NCI-H524 treated with DMSO at 0.1 percent for 48 hours (cell line): ENCODE measurements at places on chromosomes 11 and 22.

- no peak for DNase-seq
Measured at GRCh38 chr11:69727266-69727665, 23.4 kb upstream of the FGF19 start.

GRCh38 chr22:25112538-25113253 lies 87.0 kb upstream of the CRYBB3 start:
- DNase-seq = no peak

DNA sequence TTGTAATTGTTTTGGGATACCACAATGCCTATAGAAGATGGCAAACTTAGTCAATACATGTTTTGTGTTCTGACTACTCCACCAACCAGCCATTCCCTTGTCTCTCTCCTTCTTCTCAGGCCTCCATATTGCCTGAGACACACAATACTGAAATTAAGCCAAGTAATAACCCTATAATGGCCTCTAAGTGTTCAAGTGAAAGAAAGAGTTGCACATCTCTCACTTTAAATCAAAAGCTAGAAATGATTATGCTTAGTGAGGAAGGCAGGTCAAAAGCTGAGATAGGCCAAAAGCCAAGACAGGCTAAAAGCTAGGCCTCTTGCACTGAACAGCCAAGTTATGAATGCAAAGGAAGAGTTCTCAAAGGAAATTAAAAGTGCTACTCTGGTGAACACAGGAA lies 318.7 kb downstream of the TTC28 start:
- no peak for DNase-seq

DNA sequence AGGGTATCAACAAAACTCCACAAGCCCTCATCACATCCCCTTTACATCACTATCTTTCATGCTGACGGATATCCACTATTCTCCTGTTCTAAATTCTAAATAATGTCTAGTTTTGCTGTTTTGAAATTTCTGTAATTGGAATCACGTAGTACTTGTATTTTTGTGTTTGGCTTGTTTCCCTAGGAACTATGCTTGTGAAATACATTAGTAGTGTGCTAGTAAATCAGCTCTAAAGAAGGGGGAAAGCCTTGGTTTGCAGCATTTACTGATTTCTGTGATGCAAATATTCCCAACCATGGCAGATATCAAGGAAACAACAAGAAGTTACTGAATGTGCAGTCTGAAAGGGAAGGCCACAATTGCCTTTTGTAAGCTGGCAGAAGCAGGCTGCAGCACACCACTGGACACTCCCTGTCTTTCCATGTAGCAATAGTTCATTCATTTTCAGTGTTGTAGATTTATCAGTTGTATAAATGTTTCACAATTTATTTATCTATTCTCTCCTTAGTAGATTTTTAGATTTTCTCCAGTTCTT lies 4.7 kb upstream of the FOLH1 start:
- no peak for DNase-seq

DNA sequence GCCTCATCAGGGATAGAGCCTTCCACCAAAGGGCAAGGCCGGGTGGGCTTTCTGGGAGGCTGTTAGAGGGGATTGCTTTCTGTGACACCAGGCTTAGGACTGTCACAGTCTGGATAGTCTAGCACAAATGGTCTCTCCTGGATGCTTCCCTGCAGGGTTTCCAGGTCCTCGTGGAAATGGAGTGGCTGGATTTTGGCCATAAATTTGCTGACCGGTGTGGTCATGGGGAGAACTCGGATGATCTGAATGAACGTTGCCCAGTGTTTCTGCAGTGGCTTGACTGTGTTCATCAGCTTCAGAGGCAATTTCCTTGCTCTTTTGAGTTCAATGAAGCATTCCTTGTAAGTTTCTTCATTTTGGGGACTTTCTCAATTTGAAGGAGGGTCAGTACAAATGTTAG lies 67.1 kb upstream of the HORMAD2 start:
- DNase-seq = no peak

- DNase-seq = no peak
Measured at GRCh38 chr11:116439361-116439677, 333.5 kb downstream of the BUD13 start.

- no peak for DNase-seq
Measured at GRCh38 chr22:33666279-33666960, 253.9 kb downstream of the LARGE1 start.

DNA sequence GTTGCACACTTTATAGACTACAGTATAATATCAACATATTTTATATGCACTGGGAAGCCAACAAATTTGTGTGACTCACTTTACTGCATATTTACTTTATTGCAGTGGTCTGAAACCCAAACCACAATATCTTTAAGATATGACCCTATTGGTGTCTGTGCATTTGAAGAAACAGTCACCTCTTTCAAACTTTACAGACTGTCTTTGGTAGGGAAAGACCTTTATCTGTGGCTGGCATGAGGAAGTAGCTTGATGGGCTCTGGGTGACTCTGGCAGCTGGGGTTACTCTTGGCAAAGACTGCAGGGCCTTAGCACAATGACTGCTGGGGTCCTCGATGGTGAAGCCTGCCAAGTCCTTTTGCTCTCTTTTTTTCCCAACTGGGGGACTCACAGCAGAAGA lies 21.3 kb upstream of the ABTB2 start:
- DNase-seq = no peak

DNA sequence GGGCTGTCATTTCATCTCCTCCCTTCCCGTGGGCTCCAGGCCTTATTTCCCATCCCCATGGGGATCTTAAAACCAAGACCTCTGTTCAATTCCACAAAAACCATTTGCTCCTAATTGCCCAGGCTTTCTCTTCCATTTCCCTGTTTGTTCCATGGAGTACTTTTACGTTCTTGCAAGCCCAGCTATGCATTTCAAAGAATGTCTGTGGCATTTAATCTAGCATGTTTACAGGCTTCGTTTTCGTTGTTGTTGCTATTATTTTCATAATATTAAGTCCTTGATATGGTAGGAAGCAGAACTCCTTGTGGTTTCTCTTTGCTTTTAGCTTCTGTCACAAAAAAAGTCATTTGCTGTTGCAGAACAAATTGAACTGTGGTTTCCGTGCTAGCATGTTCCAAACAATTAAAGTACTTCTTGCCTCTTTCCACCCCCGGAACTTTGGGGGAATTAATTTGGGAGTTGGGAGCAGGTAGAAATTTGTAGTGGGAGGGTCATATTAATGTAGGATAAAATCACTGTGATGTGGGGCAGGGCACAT lies 68.1 kb upstream of the SLC22A12 start:
- DNase-seq = no peak

- DNase-seq = no peak
Measured at GRCh38 chr11:38411149-38411548, 1813.1 kb upstream of the RAG2 start.

DNA sequence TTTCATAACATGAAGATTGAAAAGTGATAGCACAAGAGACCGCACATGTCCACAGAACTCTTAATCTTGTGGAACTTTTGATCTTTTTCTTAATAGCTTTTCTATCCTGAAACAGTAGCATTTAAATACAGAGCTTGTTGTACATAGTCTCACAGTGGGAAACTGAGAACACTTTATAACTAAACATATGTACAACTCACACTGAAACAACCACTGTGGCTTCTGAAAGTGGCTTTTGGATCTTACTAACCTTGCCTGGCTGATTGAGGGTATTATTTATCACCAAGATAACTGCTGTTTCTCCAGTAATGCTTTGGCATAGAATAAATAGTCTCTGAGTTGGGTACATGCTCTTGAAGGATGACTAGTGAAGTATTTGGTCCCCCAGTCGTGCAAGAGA lies 10.2 kb downstream of the BARX2 start:
- no peak for DNase-seq

DNA sequence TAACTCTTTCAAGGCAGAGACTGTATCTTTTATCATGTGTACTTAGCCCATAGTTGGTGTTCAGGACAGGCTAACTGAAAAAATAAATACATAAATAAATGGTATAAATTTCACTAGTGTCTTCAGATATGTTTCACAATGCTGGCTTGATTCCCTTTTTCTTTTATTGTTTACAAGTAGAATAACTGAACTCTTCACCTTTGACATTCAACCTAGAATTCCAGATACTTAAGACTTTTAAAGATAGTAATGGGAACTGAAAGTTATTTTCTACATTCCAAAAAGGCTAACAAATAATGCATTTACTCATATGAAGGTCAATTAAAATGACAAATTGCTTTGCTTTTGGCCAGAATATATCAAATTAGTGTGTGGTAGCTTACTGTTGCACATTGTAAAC lies 411.3 kb upstream of the TENM4 start:
- no peak for DNase-seq

DNA sequence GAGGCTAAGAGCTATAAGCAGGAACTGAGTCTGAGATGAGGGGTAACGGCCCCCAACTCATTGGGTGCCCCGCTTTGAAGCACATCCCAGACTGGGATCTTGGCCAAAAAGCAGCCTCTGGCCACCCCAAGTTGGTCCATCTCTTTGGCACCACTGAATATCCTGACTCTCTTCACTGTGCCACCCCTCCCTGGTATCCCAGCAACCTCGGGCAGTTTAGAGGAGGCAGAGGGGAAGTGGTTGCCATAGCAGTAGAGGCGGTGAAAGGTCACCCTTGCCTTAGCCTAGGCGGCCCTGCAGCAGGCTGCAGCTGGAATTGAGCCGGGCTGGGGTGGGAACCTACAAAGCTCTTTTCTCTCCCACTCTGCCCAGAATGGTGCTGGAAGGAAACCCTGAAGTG lies 1.1 kb downstream of the PELI3 start:
- no peak for DNase-seq

- no peak for DNase-seq
Measured at GRCh38 chr22:48652796-48653195, 1174.9 kb downstream of the BRD1 start.

DNA sequence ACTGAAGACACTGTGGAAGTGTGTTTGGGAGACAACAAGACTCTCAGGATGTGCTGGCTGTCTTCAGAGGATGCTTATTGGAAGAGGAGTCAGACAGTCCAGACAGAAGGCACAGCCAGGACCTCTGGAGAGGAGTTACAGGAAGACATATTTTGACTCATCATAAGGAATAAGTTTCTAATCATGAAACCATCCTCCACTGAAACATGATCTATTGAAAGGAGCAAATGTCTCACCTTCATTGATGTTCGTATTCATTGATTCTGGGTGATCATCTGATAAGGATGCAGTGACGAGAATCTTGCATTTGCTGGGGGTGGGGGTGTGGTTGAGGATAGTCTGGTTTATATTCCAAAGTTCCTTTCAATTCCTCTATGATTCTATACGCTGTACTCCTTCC lies 2.5 kb upstream of the CXCR5 start:
- no peak for DNase-seq
